ENCODE measurements at places on chromosomes 16 and 17.

DNA sequence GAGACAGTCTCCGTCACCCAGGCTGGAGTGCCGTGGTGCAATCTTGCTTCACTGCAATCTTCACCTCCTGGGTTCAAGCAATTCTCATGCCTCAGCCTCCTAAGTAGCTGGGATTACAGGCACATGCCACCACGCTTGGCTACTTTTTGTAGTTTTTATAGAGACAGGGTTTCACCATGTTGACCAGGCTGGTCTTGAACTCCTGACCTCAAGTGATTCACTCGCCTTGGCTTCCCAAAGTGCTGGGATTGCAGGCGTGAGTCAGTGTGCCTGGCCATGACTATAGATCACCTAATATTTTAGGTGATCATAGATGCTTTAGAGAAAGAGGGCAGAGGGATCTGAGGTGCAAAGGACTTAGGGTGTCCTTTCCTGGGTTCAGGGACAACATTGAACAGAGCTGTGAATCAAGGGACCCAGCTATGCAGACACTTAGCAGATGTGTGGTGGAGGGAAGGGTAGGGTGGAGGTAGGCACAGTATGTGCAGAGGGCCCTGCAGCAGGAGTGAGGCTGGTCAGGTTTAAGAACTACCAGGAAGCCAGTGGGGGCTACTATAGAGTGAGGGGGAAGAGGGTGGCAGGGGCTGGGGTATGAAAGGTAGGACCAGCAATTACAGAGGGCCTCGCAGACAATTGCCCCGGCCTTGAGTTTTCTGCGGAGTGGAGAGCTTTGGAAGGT, 116.5 kb downstream of the CMIP start:
- DNase-seq = no peak

DNA sequence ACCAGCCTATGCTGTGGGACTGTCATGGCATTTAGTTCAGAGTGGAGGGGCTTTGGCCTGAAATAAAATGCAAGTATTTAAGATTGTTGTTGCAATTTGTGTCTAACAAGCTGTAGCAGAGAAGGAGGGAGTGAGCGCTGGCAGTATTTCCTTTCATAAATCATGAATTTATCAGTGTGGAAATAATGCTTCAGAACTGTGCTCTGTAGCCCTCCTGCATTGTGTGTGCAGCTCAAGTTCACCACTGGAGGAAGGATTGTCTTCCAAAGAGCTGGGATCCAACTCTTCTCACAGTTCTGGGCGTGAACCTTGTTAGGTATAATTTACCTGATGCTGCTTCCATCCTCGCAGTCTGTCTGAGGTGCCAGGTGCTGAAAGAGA, 15.1 kb downstream of the SNX11 start:
- DNase-seq = no peak

GRCh38 chr16:49503256-49504022, 129.8 kb downstream of the C16orf78 start:
- DNase-seq = no peak

GRCh38 chr16:57147381-57148221, 38.2 kb downstream of the PSME3IP1 start:
- DNase-seq = no peak

- no peak for DNase-seq
Measured at GRCh38 chr16:12160249-12160648, 183.7 kb downstream of the SNX29 start.

DNA sequence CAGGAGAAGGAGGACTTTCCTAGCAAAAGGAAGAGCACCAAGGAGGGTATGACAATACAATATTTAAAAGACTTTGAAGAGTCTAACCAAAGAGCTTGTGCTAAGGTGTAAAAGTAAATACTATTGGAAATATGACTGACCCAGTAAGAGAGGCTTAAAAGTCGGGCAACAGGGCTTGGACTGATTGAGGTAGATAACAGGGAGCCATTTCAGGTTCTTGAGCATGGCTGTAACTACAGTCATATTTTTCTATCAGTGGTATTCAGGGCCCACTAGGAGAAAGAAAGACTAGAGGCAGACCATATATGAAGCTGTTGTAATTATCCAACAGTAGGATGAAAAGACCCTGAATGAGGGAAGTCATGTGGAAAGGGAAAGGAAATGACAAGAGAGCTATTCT, 62.3 kb downstream of the SMURF2 start:
- DNase-seq = no peak

- no peak for DNase-seq
Measured at GRCh38 chr16:57938936-57939871, 31.7 kb downstream of the CNGB1 start.

DNA sequence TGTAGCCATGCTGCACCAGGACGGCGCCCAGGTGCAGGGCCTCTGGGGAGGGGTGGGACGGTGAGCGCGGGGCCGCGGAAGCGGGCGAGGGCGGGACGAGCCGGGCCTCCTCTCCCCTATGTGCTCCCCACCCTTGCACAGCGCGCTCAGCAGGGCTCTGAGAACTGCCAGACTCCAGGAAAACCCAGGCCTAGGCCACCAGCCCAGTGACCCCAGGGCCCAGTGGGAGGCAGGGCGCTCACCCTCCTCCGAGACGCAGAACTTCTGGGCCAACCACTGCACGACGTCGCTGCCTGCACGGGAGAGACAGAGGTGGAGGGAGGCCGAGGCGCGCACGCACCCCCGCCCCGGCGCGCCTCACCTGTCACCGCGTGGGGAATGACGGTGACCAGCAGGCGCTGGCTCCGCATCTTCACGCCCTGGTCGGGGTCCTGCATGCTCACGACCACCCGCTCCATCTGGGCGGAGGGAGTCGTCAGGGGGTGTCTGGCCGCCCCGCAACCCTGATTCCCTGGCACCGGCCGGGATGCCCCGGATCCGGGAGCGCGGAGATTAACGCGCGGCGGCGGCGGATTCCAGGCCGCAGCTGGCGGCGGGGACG, 603 bp downstream of the RGS11 start:
- DNase-seq = no peak

- DNase-seq = no peak
Measured at GRCh38 chr17:2194889-2195335, 108.7 kb downstream of the SMG6 start.

DNA sequence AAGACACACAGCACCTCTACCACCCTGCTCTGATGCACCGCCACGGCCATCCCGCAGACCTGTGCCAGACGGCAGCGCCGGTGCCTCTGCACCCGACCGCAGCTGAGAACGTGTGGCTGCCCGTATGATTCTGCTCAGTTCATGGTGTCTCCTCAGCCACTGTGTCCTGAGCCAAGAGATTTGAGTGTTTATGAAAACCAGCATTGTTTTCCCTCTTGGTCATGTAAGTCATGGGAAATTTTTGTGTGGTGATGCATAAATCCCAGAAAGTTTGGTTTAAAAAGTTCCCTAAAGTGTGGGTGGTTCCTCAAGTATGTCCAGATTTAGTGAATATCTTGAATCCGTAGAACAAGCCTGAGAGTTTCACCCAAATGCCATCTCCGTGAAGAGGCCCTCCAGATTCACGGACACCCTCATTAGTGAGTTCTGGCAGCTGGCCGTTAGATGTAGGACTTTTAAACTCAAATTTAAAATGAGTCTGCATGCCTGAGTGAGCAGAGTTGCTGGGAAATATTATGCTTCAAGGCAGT, 57.6 kb downstream of the CDRT4 start:
- no peak for DNase-seq

GRCh38 chr17:78842881-78843565, 2.4 kb upstream of the USP36 start:
- DNase-seq = peak; percentile 65

GRCh38 chr17:48522031-48522653, 8.7 kb downstream of the HOXB1 start:
- DNase-seq = no peak

DNA sequence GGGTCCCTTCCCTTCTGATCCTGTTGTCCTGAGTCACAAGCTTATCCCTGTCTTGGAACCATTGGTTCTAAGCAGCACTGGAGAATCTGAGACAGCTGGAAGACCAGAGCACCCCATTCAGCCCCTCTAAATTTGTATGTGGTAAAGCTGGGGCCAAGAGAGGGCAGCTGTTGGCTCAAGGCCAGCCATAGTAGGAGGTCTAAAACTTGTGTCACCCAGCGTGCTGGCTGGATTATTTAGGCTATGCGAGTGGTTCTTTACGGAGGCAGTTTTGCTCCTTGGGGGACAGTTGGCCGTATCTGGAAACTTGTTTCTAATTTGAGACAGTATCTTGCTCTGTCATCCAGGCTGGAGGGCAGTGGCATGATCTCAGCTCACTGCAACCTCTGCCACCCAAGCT, 69.6 kb upstream of the GSE1 start:
- DNase-seq = no peak

- DNase-seq = no peak
Measured at GRCh38 chr17:56697190-56697589, 103.7 kb downstream of the NOG start.

DNA sequence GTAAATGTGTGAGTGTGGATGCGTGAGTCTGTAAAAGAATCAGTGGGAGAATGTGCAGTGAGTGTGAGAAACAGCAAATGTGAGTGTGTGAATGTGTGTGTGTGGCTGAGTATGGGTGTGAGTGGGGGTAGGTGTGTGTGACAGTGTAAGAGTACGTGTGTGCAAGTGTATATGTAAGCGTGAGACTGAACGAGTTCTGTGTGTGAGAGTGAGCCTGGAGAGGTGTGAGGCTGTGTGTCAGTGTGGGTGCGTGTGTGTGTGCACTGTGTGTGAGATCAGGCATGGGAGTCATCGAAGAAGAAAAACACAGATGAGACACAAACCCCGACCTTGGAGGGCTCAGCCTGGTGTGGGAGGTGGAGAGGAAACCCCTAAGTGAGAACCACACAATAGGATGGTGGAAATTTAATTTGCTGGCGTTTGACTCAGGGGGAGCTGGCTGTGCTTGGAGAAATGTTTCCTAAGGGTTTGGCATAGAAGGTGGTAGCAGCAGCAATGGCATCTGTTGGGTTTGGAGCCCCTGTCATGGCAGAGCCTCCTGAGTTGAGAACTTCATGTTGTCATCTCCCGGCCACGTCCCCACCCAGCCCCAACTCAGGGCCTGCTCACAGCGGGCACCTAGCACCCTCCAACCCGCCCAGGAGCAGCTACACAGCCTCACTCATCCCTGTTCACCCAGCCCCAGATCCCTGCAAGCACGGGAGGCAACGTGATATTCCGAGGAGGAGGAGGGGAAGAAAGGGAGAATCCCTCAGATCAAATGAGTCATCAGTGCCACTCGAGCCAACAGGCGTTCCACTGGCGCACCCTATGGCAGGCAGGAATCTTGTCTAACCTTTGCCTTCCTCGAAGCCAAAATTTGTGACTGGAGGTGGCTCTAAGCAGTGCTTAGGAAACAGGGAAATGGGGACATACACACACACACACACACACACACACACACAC, 14.3 kb upstream of the NUBP1 start:
- DNase-seq = no peak

DNA sequence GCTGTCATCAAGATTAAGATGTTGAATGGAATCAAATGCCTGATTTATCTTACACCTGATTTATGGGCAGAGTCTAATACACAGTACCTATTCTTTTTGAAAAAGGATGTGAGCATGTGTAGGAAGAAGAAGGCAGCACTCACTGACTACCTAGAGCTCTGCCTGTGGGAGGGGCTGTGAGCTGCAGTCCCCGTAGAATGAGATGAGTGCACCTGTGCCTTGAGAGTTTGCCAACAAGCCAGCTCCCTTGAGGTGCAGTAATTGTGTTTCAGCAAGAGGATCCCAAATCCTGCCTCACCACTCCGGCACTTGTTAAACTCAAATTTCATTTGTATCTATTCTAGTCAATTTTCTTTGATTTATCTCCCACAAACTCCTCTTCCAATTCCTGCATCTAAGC, 46.0 kb downstream of the CDH11 start:
- DNase-seq = no peak

GRCh38 chr17:82789051-82789592, 37.3 kb downstream of the TBCD start:
- DNase-seq = no peak

GRCh38 chr17:78146881-78147280, 696 bp downstream of the C17orf99 start:
- no peak for DNase-seq

GRCh38 chr17:83126275-83126811, 46.9 kb downstream of the METRNL start:
- DNase-seq = no peak

DNA sequence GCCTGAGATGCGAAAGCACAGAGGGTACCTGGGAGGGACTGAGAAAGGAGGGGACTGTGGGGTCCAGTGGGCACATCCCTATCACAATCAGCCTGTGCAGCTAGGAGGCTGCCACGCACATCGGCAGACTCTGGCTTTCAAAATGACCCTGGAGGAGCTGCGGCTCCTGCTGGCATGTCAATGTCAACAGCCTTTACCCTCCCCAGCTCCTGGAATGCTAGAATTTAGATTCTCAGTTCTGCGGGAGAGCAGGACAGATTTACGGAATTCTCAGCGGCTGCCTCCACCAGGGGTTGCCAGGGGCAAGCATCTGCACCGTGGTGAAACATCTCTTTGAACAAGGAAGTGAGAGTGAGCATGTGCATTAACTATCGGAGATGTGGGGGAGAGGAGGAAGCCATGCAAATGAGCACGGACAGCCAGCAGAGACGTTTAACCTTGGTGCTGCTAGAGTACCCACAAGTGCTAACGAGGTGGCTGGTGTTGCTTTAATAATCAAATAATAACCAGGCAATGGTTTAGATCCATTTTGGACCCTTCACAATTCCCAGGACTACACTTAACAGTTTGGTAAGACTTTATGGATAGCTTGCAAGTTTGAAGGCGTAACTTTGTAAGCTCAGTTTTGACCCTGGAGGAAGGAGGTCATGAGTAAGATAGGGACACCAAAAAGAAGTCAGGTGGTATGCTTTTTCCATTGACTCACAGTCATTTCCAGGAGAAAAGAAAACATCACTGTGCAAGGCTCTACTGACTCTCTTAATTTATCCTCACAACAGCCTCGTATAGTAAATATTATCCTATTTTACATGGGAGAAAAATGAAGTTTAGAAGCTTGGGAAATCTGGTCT, 54.1 kb downstream of the XYLT1 start:
- peak; percentile 63 for DNase-seq

GRCh38 chr17:73163043-73163442, 1.8 kb upstream of the SSTR2 start:
- DNase-seq = no peak

- no peak for DNase-seq
Measured at GRCh38 chr16:19115148-19116021, 1.6 kb downstream of the ITPRIPL2 start.

- DNase-seq = no peak
Measured at GRCh38 chr16:83794860-83795554, 12.8 kb upstream of the HSBP1 start.

- DNase-seq = no peak
Measured at GRCh38 chr16:23424292-23424958, 28.6 kb downstream of the COG7 start.

DNA sequence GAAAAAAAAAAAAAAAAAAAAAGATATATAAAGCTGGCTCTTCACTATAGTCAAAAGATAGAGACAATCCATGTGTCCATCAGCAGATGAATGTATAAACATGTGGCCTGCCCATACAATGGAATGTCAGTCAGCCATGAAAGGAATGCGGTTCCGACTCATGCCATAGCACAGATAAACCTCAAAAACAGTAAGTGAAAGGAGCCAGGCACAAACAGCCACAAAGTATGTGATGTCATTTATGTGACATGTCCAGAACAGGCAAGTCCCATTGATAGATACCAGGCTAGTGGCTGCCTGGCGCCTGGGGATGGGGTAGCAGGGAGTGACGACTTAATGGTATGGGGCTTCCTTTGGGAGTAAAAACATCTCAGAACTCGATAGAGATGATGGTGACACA, 155.7 kb downstream of the CMIP start:
- no peak for DNase-seq

GRCh38 chr17:36856903-36857381, 80.3 kb upstream of the LHX1 start:
- DNase-seq = no peak

GRCh38 chr17:13601322-13601775, 380 bp downstream of the HS3ST3A1 start:
- DNase-seq = peak; percentile 15

- DNase-seq = no peak
Measured at GRCh38 chr16:87948119-87948545, 3.1 kb upstream of the BANP start.
